ENCODE measurements at places on chromosomes 6 and 20.
A peak's percentile ranks its signal among the peaks of the same experiment; 100 is the strongest.

GRCh38 chr6:42450477-42451332, 1.0 kb downstream of the TRERF1 start:
- no peak for DNase-seq

DNA sequence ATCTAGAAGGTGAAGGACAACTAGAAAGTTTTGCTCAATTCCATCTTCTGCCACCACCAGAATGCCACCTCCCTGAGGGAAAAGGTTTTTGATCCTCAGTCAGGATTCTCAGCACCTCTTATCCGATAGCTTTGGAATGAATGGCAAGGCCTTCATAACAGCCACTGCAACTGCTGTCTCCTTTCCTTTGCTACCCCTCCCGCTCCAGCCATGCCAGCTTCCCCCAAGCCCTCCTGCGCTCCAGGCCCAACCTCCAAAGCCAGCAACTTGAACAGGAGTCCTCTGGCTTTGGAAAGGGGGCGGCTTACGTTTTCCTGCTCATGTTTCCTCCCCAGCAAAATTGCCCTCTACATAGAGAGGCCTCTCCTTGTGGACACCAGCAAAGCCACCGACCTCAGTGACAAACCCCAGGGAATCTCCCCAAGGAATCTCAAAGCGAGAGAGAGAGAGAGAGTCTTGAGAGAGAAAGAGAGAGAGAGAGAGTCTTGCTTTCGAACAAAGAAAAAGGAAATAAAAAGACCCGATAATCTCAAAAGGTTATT, 420 bp upstream of the BTN2A1 start:
- DNase-seq = no peak

DNA sequence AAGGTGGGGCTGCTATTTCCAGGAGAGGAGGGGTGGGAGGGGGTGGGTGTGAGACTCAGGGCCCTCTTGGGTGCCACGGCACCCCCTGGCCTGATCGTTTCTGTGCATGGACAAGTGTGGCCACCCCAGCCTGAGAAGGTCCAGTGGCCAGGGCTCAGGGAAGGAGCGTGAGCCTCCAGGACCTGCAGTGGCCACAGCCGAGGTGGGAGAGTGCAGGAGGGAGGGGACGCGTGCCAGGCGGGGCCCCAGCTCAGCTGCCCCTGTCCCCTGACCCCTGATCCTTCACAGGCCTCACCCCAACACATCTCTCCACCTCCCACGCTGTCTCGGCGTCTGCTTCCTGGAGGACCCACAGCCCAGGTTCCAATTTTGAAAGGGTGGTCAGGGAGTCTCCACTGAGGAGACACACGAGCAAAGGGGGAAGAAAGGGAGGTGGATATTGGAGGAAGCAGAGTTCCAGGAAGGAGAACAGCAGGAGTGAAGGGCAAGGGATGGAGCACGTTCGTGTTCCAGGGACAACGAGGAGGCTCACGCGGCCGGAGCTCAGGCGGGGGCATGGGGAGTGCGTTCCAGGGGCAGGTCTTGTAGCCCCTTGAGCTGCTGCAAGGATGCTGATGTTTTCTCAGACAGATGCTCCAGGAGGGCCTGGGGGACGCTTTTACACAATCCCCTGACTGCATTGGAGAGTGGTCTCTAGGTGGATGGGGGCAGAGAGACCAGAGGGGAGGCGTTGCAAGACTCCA, 4.2 kb upstream of the HRH3 start:
- no peak for DNase-seq

GRCh38 chr6:30357678-30358540, 13.0 kb downstream of the RPP21 start:
- no peak for DNase-seq

DNA sequence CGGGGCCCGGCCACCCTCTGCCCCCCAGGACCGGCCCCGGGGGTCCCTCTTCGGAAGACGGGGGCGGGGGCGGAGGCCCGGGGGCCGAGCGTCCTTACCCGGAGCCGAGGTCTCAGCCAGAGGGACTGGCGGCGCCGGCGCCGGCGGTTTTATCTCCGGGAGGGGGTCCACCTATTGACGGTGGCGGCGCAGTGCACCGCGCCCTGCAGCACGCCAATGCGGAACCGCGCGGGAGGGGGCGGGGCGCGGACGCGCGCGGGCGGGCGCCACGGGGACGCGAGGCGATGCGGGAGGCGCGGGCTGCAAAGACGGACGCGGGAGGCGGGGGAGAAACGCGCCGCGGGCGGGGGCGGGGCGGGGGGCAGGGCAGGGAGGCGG, at the start of gene EEF1A2:
Gene EEF1A2 (minus strand): TSS at position 124 of the 378 bp plus-strand sequence. CDS start 1,320 bp downstream, outside the sequence.
- no peak for DNase-seq

DNA sequence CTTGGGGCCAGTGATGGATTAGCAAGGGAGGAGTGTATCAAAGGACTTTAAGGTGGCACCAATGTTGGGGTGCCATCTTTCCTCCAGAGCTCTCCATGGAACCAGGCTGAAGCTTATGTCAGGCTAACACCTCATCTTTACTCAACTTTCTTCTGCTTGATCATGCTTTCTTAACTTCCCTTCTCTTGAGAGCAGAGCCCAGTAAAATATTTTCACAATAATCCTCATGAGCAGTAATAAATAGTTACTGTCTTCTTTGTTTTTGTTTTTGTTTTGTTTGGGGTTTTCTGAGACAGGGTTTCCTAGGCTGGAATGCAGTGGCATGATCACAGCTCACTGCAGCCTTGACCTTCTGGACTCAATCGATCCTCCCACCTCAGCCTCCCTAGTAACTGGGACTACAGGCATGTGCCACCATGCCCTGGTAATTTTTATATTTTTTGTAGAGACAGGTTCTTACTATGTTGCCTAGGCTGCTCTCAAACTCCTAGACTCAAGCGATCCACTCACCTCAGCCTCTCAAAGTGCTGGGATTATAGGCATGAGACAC, 127.9 kb upstream of the TOP1 start:
- DNase-seq = no peak

DNA sequence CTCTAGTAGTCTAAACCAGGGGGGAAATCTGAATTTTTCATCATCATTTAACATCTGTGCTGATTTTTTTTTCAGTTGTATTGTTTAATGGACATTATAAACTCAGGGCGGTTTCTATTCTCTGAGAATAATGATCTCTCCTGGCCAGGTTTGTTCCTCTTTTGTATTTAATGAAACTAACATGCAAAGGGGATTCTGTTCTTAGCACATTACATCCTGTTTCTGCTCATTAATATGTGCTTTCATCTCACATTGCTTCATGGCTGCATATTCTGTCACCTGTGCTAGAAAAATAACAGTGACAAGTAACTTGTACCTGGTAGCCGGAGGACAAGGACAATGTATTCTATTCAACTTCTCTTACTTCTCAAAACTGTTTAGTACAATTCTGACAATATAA, 806 bp downstream of the HLA-DOB start:
- DNase-seq = no peak

- DNase-seq = no peak
These were observed 493.3 kb upstream of the MARCKS start for GRCh38 chr6:113363866-113364265.

GRCh38 chr6:1473166-1473565, 83.8 kb downstream of the FOXF2 start:
- DNase-seq = no peak

- DNase-seq = no peak
These were observed 139.5 kb downstream of the ERMARD start for GRCh38 chr6:169890901-169891300.

- no peak for DNase-seq
These were observed 43.7 kb upstream of the SMIM28 start for GRCh38 chr6:138334000-138334399.

DNA sequence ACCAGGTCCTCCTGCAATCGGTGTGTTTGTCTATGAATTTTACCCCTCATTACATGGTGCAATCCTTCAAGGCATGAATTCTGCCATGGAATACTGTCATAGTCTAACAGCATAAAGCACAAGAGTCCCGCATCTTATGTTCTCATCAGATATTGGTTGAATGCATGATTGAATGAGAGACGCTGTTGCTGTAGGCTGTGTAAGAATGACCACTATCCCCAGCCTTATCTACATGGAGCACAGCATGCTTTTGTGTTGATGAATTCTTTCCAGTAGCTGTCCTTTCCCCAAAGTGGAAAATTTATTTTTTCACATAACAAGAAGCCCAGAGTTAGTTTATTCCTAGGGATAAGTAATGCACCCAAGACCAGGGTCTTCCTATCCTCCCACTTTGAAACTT, 5.6 kb upstream of the TRAM2 start:
- DNase-seq = no peak

- no peak for DNase-seq
These were observed 867 bp upstream of the AKAP7 start for GRCh38 chr6:131134220-131134979.

- DNase-seq = no peak
These were observed at the start of gene PACSIN1 for GRCh38 chr6:34465531-34466241. Gene PACSIN1, plus strand, starts transcription at chr6:34466076. Its CDS starts 60,230 bp downstream, at chr6:34526306.

GRCh38 chr6:118594877-118595276, 46.8 kb downstream of the PLN start:
- no peak for DNase-seq

- no peak for DNase-seq
These were observed 1278.4 kb upstream of the GJE1 start for GRCh38 chr6:140854318-140854717.

GRCh38 chr6:136289579-136290409, at the start of gene BCLAF1:
Gene BCLAF1, minus strand, starts transcription at chr6:136289846. Its CDS starts 9,980 bp downstream, at chr6:136279866.
- DNase-seq = peak; percentile 97

- no peak for DNase-seq
These were observed 132.8 kb downstream of the LAMA2 start for GRCh38 chr6:129015721-129016120.

DNA sequence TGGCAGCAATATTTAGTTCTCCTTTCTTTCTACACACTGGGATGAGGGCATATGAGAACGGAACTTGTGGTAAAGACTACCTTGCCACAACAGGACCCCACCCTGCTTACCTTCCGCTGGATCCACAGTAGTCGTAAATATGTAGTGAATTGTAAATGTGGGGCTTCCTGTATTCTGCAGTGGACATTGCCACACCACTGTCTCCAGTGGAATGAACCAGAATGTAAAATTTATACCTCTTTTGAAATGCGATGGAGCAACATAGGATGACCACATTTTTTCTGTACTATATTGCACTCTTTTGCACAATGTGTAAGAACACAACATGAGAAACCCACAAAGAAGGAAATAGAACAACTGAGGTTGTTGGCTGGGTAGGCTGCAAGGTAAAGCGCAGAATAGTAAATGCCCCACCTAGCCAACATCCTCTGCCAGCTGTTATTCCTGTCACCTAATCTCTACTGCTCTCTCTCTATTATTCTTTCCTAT, 16.1 kb upstream of the RIPOR2 start:
- no peak for DNase-seq

- no peak for DNase-seq
These were observed 47.8 kb upstream of the TAGAP start for GRCh38 chr6:159092631-159093030.

DNA sequence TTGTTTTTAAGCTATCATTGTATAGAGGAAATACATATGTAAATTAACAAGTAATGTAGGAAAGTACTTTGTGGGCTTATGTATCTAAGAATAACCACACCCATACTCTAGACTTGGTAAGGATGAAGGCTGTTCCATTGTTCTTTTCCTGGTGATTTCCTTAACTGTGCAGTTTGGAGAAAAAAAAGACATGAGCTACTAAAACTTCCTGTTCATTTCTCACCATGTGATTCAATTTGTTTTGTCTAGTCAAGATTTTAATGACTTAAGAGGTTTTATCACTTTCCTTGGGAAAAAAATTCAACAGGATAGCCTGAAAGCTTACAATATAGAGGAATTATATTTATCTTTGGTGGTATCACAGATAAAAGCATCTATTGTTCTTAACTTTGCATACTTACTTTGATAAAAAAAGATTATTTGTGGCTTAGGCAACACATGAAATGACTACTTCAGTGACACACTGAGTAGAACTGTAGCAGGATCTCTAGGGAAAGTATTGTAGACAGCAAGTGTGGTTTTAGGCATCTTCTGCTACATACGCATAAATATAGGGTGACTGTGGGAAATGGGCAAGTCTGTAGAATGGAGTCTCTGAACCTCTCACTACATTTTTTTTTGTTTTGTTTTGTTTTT, 80.3 kb downstream of the GJA1 start:
- no peak for DNase-seq

DNA sequence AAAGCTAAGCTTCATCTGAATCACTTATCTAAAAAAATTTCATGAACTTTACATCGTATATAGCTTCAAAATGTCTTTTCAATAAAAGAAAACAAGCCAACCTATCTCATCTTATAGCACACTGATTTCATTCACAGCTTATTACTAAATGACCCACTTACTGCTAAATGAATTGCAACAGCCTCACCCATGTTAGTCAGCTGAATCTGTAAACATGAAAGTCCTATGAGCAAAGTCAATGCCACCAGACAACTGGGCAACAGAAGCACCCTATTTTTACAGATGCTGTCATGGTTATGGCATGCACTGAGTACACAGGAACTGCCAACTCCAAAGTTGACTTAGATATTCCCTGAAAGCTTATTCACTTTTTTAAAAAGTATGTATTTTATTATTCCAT, 41.2 kb upstream of the DST start:
- DNase-seq = no peak

DNA sequence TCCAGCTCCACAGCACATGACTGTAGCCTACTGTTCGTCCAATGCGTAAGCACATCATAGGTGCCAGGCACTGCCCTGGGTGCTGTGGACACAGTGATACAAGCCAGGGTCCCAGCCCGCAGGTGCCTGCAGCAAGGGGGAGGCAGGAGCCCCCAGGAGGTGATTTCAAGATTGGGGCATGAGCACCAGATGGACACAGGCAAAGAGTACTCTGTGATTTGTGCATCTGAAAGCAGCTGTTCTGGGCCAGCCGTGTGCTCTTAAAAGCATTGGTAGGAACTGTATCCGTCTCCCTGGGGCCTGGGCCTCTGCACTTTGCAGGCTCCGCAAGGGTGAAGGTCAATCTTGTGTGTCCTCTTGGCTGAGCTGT, 149.8 kb downstream of the SYCP2 start:
- no peak for DNase-seq

GRCh38 chr6:13711324-13711732, 307 bp downstream of the RANBP9 start:
- DNase-seq = no peak

DNA sequence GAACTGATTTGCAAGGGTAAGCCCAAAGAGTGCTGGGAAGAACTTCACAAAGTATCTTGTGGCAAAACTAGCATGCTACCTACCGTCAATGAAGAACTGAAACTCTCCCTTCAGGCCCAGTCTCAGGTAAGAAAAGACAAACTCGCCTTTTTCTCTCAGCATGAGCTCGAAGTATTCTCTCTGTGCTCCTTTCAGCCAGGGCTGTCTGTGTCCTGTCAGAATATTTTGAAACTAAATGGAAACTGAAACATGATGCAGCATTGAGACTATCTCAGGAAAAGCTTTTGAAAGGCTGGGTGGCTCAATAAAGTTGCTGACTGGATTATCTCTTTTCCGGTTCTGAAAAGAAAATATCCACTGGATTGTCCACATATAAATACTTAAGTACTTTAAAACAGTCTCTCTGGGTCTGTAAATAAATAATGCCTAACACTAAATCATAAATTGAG, 696 bp downstream of the CALHM5 start:
- DNase-seq = no peak

- no peak for DNase-seq
These were observed 1223.6 kb upstream of the GJE1 start for GRCh38 chr6:140909156-140909555.

DNA sequence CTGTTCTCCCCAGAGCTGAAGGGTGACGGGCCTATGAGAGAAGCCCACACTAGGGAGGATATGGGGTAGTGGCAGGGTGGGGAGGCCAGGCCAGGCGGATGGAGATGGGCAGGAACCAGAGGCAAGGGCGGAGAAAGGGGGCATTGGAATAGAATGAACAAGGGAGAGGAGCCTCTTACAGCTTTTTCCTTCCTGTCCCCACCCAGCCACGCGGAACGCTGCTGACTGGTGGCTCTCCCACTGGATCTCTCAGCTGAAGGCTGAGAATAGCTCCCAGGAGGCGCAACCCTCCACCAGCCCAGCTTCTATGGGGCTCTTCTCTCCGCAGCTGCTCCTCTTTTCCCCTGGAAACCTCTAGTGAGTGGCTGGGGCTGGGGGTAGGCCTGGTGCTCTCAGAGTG, 10.8 kb downstream of the DLK2 start:
- DNase-seq = no peak

Data from stimulated activated CD8-positive, alpha-beta memory T cell treated with anti-CD3 and anti-CD28 coated beads, Interleukin-15, amount 100 ng/mL, for 24 hours (primary cell).